HS-27A (cell line): ENCODE measurements at places on chromosomes 12 and 14.

DNA sequence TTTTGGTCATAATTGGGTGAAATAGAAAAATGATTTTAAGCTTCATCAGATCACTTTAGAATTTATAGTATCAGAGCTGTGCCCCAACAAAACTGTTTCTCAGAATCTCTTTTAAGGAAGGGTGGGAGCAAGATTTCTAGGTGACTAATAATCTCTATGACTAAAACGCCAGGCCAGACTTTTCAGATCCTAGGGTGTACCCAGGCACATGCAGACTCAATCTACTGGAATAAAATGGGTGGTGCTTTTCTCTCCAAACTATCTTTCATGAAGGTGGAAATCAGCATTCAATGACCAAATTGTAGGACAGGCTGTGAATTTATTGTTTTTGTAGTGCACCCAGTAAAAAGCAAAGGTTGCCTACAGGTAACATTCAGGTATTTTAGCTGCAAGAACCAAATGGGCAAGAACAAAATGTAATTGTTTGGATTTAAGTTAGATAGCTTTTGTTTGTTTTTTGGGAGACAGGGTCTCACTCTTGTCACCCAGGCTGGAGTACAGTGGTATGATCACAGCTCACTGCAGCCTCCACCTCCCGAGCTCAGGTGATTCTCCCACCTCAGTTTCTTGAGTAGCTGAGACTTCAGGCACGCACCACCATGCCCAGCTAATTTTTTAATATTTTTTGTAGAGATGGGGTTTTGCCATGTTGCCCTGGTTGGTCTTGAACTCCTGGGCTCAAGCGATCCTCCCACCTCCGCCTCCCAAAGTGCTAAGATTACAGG lies 49.5 kb downstream of the PPP2R5C start:
- no peak for DNase-seq

GRCh38 chr12:3670083-3670620 lies 82.8 kb downstream of the CRACR2A start:
- DNase-seq, result no peak

- DNase-seq, result no peak
Measured at GRCh38 chr12:16608946-16609539, 3.1 kb upstream of the LMO3 start.

DNA sequence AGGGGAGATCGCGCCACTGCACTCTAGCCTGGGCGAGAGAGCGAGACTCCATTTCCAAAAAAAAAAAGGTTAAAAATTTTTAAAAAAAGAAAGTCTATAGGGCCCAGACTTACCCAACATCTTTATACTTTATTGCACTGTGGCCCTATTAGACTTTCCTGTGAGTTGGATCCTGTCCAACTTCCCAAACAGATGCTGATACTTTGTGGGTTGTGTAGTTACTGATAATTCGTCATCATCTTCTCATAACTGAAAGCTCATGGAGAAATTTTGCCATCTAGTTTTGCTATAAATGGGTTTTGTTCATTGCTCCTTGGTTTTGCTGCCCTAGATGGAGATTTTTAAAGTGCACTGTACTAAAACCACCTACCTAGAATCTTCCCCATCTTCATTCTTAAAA lies 31.1 kb downstream of the APOBEC1 start:
- DNase-seq, result no peak

- no peak for DNase-seq
Measured at GRCh38 chr14:91568626-91569025, 58.5 kb upstream of the PPP4R3A start.

DNA sequence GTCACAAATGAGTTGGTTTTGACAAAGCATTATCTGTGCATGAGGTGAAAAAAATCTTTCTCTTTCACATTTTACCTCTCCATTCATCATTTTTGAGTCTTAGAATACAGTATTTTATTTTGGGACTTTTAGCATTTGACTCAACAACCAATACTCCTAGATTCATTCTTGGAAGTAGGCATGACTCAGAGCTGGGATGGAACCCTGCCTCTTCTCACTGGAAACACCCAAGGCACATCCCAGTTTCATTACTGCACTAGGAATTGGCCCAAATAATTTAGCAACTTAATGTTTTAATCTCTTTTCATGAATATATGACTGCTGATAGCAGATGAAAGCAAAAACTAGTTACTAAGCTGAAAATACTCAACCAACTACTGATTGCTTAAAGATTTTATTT lies 3.3 kb upstream of the PDZRN4 start:
- DNase-seq, result no peak

DNA sequence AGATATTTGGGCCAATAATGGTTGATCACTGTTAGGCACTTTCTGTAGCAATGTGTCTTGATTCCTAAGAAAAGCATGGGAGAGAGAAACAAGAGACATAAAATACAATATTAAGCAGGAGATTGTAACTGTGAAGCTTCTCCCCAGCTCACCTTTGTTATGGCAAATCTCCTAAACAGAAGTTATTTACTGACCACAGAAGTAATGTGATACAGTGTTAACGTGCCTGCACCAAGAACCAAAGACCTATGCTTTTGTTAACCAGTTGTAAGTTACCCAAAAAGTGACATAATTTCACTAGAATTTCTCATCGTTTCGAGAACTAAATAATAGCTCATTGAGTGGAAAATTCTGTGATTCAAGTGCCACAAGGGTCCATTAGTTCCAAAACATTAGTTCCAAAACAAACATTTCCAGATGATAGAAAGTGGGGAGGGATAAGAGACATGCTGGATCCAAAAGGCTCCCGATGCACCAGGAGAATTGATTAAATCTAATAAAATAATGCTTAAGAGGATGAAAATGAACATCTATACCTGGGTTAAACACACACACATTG lies 14.3 kb downstream of the RERG start:
- no peak for DNase-seq

GRCh38 chr12:20459920-20460319 lies 91.6 kb downstream of the PDE3A start:
- no peak for DNase-seq

- DNase-seq, result no peak
Measured at GRCh38 chr12:24227551-24227950, 278.1 kb upstream of the SOX5 start.
